Right renal cortex interstitium (tissue), 3 donors: ENCODE measurements at places on chromosomes 11 and 22. TPM values are rescaled to one million over a fixed set of nuclear protein-coding genes. Genes with fewer than 3 reads are reported as not detected.

GRCh38 chr11:68106165-68106940 is 14.8 kb downstream of the CHKA start:
- DNase-seq, result no peak

The C22orf31 gene
- 1.6 TPM for polyA plus RNA-seq

The MAP6 gene
- polyA plus RNA-seq, result 10.6 TPM

The LTBP3 gene
- 101 TPM for polyA plus RNA-seq

- no peak for DNase-seq
Observed at GRCh38 chr11:95245038-95245437, 14.0 kb upstream of the SESN3 start.

The XRCC6 gene
- 372 TPM for polyA plus RNA-seq

DNA sequence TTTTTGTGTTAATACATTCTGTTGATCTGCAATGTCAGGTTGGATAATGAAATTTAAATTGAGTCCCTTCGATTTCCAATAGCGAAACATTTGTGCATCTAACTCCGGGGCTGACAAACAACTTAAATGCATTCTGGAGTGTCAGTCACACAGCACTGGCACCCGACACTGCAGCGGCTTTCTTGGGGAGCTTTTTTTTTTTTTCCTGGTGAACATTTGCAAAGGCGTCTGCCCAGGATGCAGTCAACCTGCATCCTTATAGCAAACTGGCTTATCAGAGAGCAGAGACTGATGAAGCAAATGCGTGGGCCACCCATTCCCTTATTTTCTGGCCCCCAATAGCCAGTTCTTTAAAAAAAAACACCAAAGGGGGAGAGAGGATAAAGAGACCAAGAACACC is 1167.7 kb downstream of the LRRC4C start:
- DNase-seq, result no peak

DNA sequence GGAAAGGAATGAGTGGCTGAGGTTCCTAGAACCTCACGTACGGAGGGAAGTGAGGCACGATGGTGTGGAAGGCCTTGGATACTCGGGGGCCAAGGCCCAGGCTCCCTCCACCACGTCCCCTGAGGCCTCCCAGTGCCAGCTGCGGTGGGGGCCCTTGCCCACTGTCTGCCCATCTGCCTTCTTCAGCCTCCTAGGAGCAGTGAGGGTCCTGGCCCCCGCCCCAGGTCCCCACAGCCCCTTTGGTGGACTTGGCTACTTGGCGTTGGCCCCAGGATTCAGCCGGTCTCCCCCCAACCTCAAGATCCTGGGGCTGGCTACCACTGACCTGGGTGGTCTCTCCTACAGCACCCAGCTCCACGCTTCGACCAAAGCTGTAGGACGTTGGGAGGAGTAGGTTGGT is 373.6 kb downstream of the TBC1D22A start:
- DNase-seq, result no peak

GRCh38 chr22:28951969-28952521 is 68.7 kb downstream of the ZNRF3 start:
- DNase-seq, result no peak

The VSIG10L2 gene
- not detected for polyA plus RNA-seq

DNA sequence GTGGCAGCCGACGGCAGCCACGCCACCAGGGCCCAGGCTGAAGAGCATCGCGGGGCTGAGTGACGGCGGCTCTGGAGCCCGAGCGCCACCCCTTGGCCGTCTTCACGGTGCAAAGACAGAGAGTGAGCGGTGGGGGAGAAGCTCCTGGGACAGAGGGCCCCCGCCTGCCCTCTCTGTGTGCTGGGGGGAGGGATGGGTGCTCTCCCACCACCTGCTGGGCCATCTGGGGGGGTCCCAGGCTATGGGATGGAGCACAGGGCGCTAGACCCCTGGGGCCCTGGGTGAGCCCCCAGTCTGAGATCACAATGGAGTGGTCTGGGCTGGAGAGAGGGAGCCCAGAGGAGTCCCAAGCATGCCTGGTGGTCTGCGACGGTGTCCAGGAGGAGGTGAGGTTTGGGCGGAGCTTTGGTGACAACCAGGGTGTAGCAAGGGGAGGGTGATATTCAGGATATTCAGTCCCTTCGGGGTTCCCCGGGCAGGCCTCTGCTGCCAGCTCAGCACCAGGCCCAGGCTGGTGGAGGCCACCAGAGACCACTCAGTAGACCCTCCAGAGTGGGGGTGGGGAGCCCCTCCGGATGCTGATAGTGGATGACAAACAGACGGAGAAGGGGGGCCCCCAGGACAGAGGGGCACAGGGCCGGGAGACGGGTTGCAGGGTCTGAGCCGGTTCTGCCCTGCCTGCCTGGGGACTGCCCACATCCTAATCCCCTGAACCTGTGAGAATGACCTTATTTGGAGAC is 78.1 kb upstream of the PRR5 start:
- DNase-seq, result no peak

DNA sequence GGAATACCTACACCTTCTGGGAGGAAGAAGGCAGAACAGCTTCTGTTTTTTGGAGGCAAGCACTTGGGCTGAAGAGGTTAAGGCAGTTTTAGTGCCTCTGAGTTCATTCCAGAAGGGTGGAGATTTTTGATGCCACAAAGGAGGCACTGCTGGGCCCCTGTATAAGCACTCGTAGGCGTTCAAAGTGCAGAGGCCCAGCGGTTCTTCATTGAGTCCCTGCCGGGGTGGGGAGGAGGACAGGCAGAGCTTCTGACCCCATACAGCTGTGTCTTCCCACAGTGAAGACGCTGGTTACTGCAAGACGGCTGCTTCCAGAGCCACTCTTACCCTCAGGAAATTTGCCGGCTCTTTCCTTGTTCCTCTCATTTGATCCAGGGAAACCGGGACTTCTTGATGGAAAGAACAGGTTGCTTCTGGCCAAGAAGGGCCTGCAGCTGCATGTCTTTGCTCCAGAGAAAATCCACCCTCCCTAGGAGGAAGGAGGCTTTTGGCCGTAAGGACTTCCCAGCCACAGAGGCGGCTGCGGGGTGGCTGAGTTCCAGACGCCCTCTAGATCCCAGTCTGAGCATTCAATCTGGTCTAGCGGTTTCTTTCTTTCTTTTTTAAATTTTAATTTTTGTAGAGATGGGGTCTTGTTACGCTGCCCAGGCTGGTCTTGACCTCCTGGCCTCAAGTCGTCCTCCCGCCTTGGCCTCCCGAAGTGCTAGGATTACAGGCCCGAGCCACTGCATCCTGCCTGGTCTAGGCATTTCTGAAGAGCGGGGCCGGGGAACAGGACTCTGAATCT is 9.4 kb downstream of the ADAMTS15 start:
- no peak for DNase-seq

The STX3 gene
- 55.2 TPM for polyA plus RNA-seq

DNA sequence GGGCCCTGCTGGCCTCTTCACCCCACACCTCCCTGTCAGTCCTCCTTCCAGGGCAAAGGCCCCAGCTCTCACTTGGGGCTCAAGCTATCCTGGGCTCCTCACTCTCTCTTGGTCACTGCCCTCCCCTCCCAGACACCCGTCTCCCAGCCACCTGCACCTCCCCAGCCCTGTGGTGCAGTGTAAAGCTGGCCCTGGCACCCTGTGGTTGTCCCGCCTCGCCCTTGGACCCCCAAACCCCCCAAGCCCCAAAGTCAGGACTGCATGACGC is 16.8 kb upstream of the PPARA start:
- no peak for DNase-seq

DNA sequence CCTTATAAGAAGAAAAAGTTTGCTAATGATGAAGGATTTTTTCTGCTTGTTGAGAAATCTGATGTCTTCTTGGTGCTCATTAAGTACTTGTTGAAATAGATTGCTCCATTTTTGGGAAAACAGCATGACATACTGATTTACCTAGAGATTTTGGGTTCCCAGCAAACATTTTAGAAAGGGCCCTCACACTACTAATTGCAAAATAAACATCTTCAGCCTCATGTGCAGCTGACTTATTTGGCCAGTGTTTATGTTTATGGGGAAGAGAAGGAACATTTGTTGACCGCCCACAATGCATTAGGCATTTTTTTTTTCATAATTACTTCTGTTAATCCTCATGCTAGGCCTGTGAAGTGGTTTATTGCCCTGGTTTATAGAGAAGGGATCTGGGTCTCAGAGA is 40.1 kb downstream of the LDLRAD3 start:
- DNase-seq, result no peak

DNA sequence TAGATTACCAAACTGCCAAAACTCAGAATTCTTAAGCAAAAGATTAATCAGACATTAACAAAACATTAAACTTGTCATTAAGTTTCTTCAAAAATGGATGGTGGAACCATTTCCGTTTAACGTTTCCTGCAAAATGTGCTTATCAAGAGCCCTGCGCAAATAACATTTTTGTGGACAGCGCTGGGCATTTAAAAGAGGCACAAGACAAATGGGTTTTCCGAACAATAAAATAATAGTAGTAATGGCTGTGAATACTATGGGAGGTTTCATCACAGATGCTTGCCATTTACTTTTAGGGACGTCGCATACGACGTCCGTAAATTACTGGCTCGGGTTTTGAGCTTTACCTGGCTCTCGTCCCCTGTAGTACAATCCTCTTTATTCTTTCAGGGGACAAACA is 1.1 kb downstream of the NPAT start:
- DNase-seq, result no peak

DNA sequence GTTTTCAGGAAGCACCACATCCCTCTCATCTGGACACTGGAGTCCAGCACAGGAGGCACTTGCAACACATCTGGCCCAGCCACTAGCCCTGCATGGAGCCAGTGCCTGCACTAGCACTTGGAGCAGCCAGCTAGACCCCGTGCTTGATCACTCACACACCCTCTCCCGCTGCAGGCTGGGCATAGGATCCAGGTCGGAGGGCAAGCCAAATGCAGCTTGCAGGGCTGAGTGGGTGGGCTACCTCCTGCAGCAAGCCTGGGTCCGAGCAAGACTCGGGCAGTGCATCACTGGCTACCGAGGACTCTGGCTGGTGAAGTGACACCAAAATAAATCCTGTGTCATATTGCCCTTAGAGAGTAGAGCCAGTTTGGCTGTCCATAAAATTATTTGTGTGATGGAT is 1795.4 kb downstream of the LRRC4C start:
- DNase-seq, result no peak

DNA sequence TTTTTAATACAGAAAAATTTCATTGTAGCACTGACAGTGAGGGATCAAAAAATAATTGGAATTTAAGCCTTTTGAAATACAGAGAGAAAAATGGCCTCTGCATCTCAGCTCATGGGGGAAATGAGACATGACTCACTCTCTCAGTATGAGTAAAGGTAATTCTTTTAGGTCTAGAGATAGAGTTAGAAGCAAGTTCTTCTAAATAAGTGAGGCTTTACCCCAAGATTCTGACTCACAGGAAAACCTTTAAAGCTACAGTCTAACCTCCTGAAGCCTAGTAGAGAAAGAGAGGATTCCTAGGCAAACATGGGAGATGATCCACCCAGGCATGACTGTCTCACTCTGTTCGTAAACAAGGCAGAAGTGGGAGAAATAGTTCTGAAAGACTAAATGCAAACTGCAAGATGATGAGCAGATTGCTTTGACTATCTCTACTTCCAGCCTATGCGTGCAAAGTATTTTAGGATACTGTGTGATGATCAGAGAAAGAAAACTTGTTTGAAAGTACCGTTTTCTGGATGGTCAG is 1003.3 kb upstream of the CCDC90B start:
- DNase-seq, result no peak

- no peak for DNase-seq
Observed at GRCh38 chr11:130779943-130780342, 136.3 kb downstream of the SNX19 start.

- DNase-seq, result no peak
Observed at GRCh38 chr11:87295237-87295636, 257.5 kb downstream of the TMEM135 start.

DNA sequence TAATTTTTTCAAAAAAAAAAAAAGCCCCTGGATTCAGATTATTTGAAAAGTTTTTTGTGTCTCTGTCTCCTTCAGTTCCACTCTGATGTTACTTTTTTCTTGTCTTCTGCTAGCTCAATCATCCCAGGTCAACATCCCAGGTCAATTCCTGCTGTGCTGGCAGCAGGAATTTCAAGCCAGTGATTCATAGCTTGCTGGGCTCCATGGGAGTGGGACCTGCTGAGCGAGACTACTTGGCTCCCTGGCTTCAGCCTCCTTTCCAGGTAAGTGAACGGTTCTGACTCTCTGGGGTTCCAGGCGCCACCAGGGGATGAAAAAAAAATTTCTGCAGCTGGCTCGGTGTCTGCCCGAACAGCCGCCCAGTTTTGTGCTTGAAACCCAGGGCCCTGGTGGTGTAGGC is 31.4 kb downstream of the PLAAT5 start:
- no peak for DNase-seq

The C11orf65 gene
- 2.1 TPM for polyA plus RNA-seq

- no peak for DNase-seq
Observed at GRCh38 chr11:126497581-126498122, 142.2 kb downstream of the ST3GAL4 start.

GRCh38 chr11:63918507-63919191 is 1.7 kb upstream of the RCOR2 start:
- DNase-seq, result no peak

DNA sequence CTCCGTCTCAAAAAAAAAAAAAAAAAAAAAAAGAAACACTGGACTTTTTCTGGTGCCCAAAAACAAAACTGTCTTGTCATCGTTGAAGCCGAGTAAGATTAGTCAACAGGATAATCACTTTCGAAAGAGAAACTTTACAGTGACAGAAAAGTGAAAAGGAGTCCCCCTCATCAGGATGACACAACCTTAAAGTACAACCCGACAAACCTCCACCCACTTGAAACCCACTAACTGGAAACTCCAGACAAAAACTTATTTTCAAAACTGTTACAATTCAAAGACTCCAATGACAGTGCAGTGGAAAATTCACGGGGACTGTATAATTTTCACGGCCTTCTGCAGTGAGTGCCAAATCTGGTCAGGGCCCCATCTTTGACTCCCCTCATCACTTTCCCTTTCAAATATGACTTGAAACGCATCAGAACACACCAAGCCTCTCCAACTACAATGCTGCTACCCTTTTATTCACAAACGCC is 1.3 kb downstream of the DENND5A start:
- no peak for DNase-seq

The CAPRIN1 gene
- polyA plus RNA-seq, result 283 TPM

- DNase-seq, result no peak
Observed at GRCh38 chr11:67352546-67353316, 615 bp downstream of the POLD4 start.

GRCh38 chr22:23363683-23364082 is 183.4 kb downstream of the BCR start:
- DNase-seq, result no peak

The PANX3 gene
- not detected for polyA plus RNA-seq
